Left lung (tissue), 14 donors: ENCODE measurements at places on chromosomes 7 and 10.

GRCh38 chr7:131538071-131538812 lies 18.2 kb downstream of the PODXL start:
- H3K4me3 ChIP-seq, result no peak overlapping the region
- no peak for DNase-seq
- H3K27me3 ChIP-seq, result no peaks in the 10 kb centered on the region
- H3K36me3 ChIP-seq, result no peaks in the 10 kb centered on the region

DNA sequence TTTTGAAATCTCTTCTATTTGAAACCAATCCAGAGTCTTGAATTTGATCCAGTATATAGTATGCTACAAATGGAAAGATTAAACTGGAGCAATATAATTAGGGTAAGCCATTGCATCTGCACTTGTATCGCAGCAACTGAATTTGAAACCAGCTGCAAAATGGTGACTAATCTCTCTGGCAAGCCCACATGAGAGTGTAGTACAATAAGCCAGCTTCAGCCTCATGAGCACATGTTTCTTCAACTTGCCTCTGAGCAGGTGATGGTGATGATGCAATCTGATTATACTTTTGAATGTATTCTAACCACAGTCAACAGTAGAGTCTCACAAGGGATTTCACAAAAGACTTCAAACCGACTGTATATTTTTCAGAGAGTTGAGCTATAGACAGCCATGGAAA lies 829 bp upstream of the RPA3 start:
- peak; percentile 37 for DNase-seq
- H3K4me1 ChIP-seq, result no peaks in the 10 kb centered on the region
- no peak overlapping the region for H3K27ac ChIP-seq
- no peaks in the 10 kb centered on the region for H3K36me3 ChIP-seq
- H3K27me3 ChIP-seq, result no peaks in the 10 kb centered on the region

GRCh38 chr7:94080551-94080950 lies 76.4 kb upstream of the BET1 start:
- H3K36me3 ChIP-seq, result no peaks in the 10 kb centered on the region
- no peak for DNase-seq
- no peaks in the 10 kb centered on the region for H3K4me1 ChIP-seq
- H3K4me3 ChIP-seq, result no peak overlapping the region
- H3K27me3 ChIP-seq, result no peaks in the 10 kb centered on the region

DNA sequence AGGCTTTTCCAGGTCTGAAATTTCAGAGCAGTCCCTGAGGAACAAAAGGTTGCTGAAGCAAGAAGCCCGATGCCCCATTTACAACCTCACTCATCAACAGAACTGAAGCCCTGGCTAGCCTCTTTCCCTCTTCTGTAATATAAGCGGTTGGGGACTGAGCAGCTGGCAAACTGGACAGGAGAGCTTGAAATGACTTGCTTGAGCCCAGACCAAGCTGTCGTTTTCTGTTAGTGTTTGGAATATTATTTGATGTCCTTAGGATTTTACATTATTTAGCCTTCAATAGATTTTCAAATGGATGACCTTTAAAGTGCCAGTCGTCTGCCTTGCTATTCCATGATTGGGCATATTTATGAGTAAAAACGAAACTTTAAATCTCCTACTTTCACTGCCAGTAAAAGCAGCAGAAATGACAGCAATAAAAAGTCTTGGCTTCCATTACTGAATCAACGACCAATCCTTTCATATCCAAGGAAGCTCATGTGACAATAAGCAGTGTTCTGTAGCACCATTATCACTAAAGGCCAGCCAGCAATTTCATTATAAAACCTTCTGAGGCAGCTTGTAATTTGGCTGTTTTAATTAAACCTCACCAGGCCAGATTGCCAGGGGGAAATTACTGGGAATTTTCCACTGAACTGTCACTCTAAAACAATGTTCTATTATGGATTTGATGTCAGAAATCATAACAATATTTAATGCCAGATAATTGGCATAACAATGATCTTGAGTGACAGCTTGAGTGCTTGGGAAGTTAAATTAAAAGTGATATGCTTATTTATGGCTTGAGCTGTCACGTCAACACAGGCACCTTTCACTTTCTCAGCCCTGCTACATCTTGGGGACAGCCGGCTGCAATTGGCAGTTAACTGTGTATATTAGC lies 85.9 kb downstream of the LSMEM1 start:
- no peaks in the 10 kb centered on the region for H3K27me3 ChIP-seq
- H3K36me3 ChIP-seq, result no peaks in the 10 kb centered on the region
- H3K4me1 ChIP-seq, result no peaks in the 10 kb centered on the region

GRCh38 chr10:26384600-26384999 lies 53.5 kb upstream of the APBB1IP start:
- H3K27ac ChIP-seq, result no peak overlapping the region
- no peak for DNase-seq
- no peaks in the 10 kb centered on the region for H3K4me1 ChIP-seq
- H3K36me3 ChIP-seq, result no peaks in the 10 kb centered on the region

GRCh38 chr7:134839298-134839697 lies 59.9 kb downstream of the CALD1 start:
- no peaks in the 10 kb centered on the region for H3K36me3 ChIP-seq
- no peaks in the 10 kb centered on the region for H3K27me3 ChIP-seq
- no peak overlapping the region for H3K4me3 ChIP-seq
- DNase-seq, result no peak

DNA sequence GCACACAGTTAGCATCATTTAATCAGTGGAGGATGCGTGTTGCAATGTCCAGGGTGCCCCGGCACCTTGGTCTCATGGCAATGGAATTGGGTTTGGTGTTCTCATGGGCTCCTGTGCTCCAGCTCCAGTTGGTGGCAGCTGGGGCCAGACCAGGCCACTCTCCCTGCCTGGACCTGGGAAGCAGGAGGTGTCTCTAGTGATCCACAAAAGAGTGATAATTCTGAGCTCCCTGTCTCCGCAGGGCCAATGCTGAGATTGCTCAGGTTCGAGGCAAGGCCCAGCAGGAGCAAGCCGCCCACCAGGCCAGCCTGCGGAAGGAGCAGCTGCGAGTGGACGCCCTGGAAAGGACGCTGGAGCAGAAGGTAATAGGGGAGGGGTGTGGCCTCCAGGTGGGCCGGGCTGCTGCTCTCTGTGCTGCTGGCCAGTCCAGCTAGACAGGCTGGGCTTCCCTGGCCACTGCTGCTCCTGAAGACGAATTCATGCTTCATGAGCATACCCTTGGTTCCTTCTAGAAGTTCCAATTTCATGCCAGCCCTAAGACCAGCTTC lies 21.7 kb upstream of the BTBD16 start:
- no peaks in the 10 kb centered on the region for H3K27me3 ChIP-seq
- H3K4me1 ChIP-seq, result no peaks in the 10 kb centered on the region
- H3K36me3 ChIP-seq, result peaks cover 78% of the 10 kb centered on the region
- DNase-seq, result no peak
- H3K4me3 ChIP-seq, result no peak overlapping the region

GRCh38 chr7:47758546-47758945 lies 176.6 kb upstream of the TNS3 start:
- no peak overlapping the region for H3K4me3 ChIP-seq
- no peaks in the 10 kb centered on the region for H3K27me3 ChIP-seq
- H3K36me3 ChIP-seq, result no peaks in the 10 kb centered on the region

GRCh38 chr7:121336579-121336978 lies 7.8 kb downstream of the WNT16 start:
- H3K27ac ChIP-seq, result no peak overlapping the region
- DNase-seq, result no peak

DNA sequence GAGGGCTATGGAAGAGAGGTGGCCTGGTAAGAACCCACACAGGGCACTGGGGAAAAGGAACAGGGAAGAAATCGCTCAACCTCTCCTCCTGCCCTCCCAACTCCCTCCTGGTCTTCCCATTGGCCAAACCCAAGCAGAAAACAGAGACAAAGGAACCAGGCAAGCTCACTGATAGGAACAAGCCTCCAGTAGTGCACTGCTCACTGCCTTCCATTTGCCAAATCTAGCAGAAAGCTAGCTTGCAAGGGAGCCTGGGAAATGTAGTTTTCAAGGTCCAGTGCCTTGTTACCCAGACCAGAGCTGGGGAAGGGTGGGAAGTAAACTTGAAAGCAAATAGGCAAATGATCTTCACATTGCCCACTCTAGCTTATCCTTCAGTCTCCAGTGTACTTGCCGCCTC lies 556.1 kb upstream of the AUTS2 start:
- DNase-seq, result no peak
- no peaks in the 10 kb centered on the region for H3K27me3 ChIP-seq
- no peaks in the 10 kb centered on the region for H3K36me3 ChIP-seq
- no peak overlapping the region for H3K4me3 ChIP-seq
- no peaks in the 10 kb centered on the region for H3K4me1 ChIP-seq
- no peak overlapping the region for H3K27ac ChIP-seq

DNA sequence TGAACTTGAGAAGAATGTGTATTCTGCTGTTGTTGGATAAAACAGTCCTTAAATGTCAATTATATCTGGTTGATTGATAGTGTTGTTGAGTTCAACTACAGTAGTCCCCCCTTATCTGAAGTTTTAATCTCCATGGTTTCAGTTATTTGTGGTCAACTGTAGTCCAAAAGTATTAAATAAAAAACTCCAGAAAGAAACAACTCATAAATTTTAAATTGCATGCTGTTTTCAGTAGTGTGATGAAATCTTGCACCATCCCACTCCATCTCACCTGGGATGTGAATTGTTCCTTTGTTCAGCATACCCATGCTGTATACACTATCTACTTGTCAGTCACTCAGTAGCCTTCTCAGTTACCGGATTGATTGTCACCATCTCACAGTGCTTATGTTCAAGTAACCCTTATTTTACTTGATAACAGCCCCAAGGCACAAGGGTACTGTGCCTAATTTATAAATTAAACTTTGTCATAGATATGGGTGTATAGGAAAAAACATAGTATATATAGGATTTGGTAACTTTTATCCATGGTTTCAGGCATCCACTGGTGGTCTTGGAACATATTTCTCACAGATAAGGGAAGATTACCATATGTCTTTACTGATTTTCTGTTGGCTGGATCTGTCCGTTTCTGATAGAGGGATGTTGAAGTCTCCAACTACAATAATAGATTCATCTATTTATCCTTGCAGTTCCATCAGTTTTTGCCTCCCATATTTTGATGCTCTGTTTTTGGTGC lies 57.1 kb downstream of the AOAH start:
- H3K27ac ChIP-seq, result no peak overlapping the region
- no peak for DNase-seq
- no peaks in the 10 kb centered on the region for H3K27me3 ChIP-seq
- H3K36me3 ChIP-seq, result no peaks in the 10 kb centered on the region
- H3K4me1 ChIP-seq, result no peaks in the 10 kb centered on the region
